ENCODE measurements at places on chromosomes 3 and 15.

- DNase-seq: no peak
These were observed 486.8 kb downstream of the PDCD6IP start for GRCh38 chr3:34284959-34285826.

GRCh38 chr15:89795996-89796395, 18.7 kb downstream of the ANPEP start:
- no peak for DNase-seq

DNA sequence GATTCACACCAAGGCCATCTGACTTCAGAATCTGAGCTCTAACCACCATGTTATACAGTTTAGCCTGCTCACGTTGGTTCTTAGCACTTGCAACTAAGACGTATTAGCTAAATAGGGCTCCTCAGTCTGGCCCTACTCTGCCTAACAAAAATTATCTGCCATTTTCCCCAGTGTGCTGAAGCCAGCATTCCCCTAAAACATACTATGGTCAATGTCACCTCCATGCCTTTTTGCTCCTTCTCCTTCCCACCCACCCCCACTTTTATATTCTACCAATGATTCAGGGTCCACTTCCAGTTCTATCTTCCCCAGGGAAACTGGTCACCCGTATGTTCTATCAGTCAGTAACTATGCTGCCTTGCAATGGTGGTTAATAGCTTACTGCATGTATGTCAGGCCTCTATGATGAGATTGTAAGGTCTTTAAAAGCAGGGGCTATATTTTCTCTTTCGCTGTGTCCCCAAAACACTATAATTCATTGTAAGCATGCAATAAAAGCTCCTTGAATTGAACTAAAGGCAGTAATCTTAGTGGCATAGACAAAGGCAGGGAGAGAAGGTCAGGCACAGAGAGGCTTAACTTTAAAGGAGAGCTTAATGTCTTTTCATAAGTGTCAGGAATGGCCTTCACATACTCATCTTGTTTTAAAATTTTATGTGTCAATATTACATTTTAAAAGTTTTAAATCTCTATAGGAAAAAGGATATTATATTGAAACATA, 23.3 kb downstream of the POPDC2 start:
- DNase-seq: no peak

GRCh38 chr3:32733631-32734229, 48.7 kb downstream of the CNOT10 start:
- no peak for DNase-seq

GRCh38 chr3:106809041-106809440, 568.2 kb upstream of the CCDC54 start:
- no peak for DNase-seq

DNA sequence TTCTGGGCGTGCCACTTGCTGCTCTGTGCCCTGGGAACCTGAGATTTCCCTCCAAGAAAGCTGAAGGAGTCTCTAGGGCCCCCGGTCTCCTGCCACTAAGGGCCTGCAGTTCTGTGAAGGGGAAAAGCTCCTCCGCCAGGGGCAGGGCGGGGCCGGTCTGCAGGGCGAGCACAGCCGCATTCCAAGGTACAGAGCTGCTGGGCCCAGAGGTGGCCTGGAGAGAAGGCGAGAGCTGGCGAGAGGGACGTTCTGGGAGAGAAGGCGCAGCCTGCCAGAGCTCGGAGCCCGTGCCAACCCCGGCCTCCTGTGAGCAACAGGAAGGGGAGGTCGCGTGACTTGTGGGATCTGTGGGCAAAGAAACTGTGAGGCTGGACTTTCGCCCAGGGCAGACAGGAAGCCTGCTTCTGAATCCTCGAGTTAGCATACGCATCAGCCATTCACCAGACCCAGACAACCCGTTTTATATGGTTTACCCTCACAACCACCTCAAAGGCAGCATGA, 500.4 kb downstream of the SHQ1 start:
- DNase-seq: peak; percentile 89

GRCh38 chr3:79973917-79974595, 206.3 kb upstream of the ROBO1 start:
- DNase-seq: no peak

GRCh38 chr3:40464339-40465110, 7.4 kb downstream of the RPL14 start:
- no peak for DNase-seq

GRCh38 chr15:95716708-95717107, 613.8 kb upstream of the NR2F2 start:
- no peak for DNase-seq

DNA sequence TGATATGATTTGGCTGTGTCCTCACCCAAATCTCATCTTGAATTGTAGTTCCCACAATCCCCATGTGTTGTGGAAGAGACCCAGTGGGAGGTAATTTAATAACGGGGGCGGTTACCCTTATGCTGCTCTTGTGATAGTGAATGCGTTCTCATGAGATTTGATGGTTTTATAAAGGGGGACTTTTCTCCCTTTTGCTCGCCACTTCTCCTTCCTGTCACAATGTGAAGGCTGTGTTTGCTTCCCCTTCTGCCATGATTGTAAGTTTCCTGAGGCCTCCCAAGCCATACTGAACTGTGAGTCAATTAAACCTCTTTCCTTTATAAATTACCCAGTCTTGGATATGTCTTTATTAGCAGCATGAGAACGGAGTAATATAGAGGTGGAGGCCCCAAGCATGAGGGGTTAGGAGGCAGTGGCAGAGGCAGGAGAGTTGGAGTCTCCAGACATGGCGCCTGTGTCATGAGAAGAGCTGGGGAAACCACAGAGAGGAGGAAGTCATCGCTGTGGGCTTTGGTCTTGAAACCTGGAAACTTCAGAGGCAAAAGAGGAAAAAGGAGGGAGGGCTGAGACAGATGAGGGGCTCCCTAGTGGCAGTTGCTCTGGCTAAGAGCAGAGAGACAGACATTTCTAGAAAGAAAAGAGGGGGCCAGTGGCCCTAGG, 107.8 kb upstream of the VEPH1 start:
- DNase-seq: no peak

Measured in coronary artery (tissue), 2 donors.